Fibroblast of skin of left biceps (primary cell): ENCODE measurements at places on chromosomes 4 and X.

DNA sequence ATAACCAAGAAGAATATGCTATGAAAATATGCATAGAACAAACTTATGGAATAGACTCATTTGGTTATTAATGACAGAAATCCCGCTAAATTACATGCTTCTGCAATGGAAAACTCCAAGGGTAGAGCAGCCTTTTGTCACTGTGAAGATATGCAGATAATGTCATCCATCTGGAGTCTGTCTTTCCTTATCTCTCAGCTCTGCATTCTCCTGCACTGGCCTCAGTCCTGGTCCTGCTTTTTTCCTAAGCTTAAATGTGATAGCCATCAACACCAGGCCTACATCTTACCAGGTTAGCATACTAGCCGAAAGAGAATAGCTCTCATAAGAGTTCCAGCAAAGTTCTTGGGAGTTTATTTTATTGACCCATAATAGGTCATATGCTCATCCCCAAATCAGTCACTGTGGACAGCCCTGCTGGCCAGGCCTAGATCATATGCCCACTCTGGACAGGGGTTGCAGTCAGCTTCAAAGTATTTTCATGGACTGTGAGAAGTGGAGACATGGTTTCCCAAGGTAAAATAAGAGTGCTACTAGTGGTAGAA lies 86.5 kb upstream of the LEF1 start:
- no peak for DNase-seq

DNA sequence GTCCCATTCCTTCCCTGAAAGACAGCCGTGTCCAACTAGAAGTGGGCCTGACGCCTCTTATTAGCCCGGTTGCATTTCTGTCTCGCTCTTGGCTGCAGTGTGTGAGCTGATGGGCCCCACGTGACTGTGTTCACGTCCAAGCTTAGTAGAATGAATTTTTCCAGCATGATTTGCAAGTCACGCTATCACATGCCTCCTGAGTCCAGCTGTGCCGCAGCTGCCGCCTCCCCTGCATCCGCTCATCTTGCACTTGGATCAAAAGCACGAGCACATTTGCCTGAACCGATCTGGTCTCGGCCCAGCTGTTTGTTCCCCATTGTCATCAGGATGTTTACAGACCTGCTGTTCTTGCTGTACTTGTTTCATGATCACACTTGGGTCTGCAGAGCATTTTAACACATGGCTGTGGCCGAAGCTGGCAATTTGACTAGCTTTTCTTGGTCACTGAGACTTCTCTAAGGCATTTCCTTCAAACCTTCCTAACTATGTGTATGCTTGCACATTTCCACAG lies 126.5 kb downstream of the KIT start:
- DNase-seq: peak; percentile 91

DNA sequence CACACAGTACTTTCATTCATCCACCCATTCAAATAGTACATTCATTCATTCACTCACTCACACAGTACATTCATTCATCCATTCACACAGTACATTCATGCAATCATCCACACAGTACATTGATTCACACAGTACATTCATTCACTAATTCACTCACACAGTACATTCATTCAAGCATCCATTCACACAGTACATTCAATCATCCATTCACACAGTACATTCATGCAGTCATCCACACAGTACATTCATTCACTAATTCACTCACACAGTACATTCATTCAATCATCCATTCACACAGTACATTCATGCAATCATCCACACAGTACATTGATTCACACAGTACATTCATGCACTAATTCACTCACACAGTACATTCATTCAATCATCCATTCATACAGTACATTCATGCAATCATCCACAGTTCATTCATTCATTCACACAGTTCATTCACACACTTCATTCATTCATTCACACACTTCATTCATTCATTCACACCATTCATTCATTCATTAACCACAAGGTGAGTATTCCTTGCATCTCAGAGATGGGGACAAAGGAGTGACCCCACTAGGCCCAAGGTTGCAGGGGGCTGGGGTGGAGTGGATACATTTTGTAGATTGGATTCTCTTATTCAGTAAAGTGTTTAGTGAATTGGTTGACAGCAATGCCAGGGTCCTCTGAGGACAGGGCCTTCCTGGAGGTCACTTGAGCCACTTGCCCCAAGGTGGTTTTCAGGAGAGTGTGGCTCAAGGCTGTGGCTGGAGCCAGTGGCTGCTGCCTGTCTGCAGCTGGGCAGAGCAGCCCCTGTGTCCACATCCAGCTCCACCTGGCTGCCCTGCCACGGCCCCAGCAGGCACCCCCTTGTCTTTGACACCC lies 4.3 kb upstream of the SPON2 start:
- no peak for DNase-seq

- no peak for DNase-seq
These were observed 143.9 kb downstream of the GLRA2 start for GRCh38 chrX:14673236-14673635.

- DNase-seq: no peak
These were observed 300.4 kb upstream of the RPS6KA3 start for GRCh38 chrX:20567108-20567507.

GRCh38 chrX:70998411-70999027 lies 67.6 kb upstream of the SLC7A3 start:
- DNase-seq: peak; percentile 21
